Ovary (tissue), 10 donors: ENCODE measurements at places on chromosomes 3 and 15.

- DNase-seq, result no peak
These were observed 149.8 kb upstream of the KCNMB2 start for GRCh38 chr3:178386401-178386800.

DNA sequence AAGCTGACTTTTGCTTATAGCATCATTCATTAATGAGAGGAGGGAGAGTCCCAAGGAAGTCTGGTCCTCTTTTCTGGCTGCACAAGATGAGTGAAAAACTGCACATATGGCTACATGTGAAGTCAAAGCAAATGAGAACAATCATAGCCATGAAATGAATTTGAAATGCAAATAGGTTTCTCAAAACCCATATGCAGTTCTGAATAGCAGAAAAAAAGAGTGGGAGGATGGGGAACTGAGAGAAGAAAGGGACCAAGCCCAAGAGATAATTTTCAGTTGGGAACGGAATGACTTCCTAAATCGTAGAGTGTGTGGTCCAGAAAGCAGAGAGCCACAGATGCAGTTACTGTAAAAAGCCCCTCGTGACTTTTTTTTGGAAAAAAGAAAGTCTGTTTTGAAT, 66.3 kb downstream of the GTPBP8 start:
- DNase-seq, result no peak

DNA sequence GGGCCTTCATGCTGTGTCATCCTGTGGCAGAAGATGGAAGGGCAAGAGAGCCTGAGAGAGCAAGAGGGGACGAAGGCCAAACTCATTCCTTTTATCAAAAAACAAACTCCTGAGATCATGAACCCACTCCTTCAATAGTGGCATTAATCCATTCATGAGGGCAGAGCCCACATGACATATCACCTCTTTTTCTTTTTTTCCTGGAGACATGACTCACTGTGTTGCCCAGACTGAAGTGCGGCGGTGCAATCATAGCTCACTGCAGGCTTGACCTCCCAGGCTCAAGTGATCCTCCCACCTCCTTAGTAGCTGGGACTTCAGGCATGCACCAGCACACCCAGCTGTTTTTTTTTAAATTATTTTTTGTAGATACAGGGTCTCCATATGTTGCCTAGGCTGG, 92.0 kb upstream of the RNU6-1 start:
- DNase-seq, result no peak

GRCh38 chr3:181459516-181459915, 252.2 kb upstream of the SOX2 start:
- DNase-seq, result no peak

DNA sequence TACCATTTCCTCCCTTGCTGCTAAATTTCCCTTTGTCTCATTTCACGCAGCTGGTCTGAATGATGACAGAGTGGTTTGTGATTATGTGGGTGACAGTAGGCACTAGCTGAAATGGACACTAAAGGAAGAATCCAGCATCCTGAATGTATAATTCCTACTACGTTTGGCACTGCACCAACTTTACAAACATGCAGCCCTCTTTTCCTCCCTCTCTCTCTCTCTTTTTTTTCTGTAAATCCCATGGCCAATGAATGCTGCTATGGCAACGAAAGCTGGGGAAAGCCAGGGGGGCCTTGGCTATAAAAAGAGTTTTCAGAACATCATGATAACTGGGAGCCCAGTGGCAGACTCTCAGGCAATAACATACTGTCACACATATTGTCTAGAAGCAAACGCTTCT, 367.2 kb upstream of the AGTR1 start:
- DNase-seq, result no peak

GRCh38 chr15:36601497-36601932, 22.1 kb downstream of the CDIN1 start:
- DNase-seq, result no peak

GRCh38 chr3:118059096-118059495, 975.5 kb downstream of the IGSF11 start:
- no peak for DNase-seq

DNA sequence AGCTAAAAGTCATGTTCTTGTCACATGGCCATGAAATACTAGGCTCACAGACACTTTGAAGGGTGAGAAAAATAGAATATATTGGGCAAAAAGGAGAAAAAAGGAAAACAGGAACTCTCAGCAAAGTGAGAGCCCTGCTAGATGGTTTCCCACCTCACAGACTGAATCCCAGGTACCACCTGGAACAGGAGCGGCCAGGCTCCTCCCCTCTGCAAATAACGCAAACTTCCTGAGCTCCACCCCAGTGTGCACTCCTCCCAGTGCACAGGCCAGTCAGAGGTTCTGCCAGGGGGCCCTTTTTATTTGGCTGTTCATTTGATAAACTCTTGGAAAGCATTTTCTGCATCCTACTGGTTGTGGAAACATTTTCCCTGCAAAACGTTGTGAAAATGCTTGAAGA, 780.4 kb downstream of the TBL1XR1 start:
- no peak for DNase-seq

GRCh38 chr3:178131801-178132200, 404.4 kb upstream of the KCNMB2 start:
- no peak for DNase-seq

DNA sequence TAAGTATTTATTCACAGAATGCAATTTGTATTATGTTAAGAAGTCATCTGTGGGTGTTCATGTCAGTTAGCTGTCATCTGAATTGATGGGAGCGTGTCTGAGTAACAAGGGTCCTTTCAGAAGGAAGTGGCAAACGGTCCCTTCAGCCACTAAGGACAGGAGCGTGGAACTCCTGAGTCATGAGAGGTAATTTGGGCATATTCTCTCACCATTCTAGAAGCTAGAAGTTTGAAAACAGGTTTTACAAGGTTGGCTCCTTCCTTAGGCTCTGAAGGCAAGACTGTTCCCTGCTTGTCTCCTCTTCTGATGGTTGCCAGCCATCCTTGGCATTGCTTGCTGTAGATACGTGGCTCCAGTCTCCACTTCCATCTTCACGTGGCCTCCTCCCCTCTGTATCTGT, 19.7 kb downstream of the ABHD2 start:
- no peak for DNase-seq

- no peak for DNase-seq
These were observed 5.7 kb downstream of the FILIP1L start for GRCh38 chr3:100108464-100109079.

DNA sequence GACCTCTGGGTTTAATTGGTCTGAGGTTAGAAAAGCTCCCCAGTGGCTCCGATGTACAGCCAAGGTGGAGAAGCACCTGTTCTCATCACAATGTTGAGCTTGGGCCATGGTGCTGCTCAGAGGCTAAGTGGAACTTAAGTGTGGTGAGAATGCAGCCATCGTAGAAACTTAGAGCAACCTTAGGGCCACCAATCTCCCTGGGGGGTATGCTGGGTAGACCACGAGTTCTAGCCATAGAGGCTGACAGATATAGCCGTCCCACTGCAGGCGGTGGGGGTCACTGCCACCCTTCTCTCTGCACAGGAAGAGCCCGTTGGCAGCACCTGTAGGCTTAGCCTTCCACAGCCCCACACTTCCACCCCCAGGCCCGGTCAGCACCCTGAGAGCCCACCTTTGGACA, 38.0 kb downstream of the MGLL start:
- no peak for DNase-seq

- DNase-seq, result no peak
These were observed 45.9 kb downstream of the DAPK2 start for GRCh38 chr15:64000183-64000951.

DNA sequence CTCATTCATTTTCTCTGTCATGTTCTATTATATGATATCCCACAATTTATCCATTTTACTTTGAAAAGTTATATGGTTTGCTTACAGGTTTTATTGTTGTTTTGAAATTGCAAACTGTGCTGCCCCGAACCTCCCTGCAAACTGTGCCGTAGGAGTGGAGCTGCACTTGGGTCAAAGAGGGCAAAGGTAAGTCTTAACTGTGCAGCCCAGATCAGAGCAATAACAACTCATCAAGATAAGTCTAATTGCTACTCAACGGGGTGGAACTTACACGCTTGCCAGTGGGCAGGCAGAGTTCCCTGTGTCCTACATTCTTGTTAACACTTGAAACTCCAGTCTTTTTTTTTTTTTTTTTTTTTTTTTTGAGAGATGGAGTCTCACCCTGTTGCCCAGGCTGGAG, 33.2 kb downstream of the ZDHHC19 start:
- DNase-seq, result no peak

GRCh38 chr15:82840166-82840565, 30.7 kb downstream of the WHAMM start:
- no peak for DNase-seq

DNA sequence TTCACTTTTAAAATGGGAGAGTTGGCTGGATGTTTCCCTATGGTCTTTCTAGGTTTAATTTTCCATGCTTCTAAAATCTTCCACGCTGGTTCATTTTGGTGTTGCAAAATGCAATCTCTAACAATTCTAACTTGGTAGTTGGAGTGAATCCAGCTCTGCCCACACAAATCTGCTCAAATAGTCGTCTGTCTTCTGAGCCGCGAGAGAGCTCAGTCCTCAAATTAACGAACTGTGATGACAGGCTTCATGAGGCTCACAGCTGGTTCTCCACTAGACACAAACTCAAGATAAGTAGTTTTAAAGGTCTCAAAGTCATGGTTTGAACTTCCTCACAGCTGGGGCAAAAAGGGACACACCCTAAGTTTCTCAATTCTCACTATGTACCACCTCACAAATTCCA, 178.6 kb upstream of the LYSMD4 start:
- DNase-seq, result no peak

GRCh38 chr3:16510620-16511319, 2.7 kb downstream of the RFTN1 start:
- DNase-seq, result no peak

- no peak for DNase-seq
These were observed 185.9 kb upstream of the GBE1 start for GRCh38 chr3:81947359-81947758.

DNA sequence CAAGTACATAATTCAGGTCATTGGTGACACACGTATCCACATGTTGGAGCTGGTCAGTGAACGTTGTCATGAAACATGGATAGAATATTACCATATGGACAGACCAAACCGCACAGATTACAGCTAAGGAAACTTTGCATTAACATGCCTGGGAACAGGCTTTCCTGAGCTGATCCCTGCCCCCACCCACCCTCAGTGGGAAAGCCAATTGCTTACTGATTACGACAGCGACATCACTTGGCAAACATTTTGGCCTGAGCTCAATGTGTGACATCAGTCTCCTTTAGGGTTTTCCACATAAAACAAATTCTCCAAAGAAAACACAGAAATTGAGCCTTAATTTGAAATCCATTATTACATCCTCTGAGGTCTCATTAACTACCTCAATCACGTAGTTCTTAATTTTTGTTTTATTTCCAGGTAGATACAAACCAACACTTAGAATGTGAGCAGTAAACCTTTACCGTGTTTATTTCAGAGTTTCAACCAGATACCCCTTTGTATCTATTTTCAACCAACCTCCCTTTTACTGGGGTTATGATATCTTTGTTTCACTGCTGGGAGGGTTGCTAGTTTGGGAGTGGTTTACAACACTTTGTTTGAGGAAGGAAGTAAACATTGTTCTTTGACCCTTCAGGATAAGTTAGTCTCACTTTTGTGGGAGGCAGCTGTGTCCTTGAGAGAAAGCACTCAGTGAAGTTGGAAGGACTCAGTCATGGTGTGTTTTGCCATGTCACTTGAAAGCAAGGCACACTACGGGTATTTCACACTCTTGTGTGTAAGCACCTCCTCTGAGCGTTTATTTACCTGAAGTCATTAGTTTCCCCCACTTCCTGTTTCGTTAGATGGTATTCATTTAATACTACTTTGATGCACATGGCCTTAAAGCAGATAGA, 103.1 kb downstream of the CMSS1 start:
- DNase-seq, result no peak

DNA sequence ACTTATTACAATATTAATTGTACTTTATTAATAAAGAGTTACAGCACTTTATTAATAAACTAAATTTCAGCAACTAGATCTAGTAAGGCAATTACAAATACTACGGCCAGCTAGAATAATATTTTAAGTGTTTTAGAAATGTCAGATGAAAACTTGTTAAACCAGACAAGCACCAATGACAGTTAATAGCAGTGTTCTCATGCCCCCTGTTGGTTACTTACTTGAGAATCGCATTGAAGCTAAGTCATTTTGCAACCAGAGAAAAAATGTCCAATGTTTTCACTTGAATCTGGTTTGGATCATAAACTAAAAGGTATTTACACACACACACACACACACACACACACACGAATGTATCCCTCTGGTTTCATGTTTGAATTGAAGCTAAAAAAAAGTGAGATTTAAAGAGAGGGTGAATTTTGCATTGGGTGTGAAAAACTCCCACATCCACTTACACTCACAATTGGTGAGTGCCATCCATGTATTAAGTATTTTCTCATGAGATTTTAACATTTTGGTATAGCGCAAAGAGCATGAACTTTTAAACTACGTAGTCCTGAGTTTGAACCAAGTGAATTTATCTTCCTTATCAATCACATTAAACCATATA, 347.7 kb downstream of the ZBBX start:
- no peak for DNase-seq

DNA sequence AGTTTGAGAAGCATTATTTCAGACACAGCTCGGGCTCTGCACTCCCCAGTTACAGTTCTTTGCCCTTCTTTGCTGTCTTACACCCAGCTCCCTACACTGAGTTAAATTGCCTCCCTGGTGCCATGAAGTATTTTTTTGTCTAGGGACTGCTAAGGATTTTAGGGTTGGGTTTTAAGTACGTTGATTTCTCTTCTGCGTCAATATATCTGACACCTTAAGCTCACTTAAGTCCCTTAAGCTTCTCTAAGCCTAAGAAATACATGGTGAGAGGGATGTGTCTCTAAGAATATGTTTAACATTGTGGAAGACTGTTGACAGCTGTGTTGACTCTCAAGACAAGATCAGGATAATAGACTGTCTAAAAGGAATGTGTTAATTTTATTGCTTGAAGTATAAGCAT, 400.5 kb downstream of the PTPRG start:
- no peak for DNase-seq

DNA sequence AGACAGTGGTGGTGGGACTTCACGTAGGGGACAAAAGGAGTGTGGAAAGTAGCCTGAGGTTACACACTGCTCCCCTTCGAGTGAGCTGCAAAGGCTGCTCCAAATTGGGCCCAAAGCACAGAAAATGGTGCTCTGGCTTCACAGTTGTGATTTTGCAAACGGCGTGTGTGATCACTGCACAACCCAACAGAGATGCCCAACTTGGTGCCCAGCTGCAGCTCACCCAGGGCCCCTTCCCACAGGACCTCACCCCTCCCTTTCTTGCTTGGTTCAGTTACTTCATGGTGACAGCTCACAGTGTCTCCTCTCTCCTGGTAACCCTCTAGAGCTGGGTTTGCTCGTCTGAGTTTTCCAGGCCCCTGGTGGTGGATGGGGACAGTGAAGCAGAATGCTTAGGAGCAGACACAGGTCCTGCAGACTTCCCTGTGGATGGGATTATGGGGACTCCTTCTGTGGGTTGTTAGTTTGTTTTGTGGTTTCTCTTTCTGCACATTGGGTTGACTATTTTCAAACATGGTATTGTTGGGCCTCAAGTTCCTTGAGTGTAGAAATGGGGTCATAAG, 98.3 kb downstream of the TOP2B start:
- DNase-seq, result no peak

DNA sequence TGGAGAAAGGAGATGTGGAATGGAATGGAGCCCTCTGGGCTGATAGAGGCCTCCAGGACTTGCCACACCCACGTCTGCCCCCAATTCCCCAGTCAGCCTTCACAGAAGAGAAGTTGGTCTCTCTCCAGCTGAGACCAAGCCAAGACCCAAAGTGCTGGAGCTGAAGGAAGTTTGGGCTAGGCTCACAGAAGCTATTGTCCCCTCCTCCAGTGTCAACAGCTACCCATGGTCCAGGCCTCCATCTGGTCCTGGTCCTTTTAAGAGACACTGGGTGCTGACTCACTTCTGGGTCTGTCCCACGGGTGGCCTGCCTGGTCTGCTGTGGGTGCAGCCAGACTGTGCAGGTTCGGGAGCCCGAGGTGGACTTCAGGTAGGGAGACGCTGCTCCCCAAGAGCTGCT, 179.8 kb downstream of the APBA2 start:
- DNase-seq, result no peak
